ENCODE measurements at places on chromosomes 11 and 22.

- DNase-seq = no peak
Measured at GRCh38 chr11:118092907-118093571, 6.3 kb upstream of the SMIM35 start.

DNA sequence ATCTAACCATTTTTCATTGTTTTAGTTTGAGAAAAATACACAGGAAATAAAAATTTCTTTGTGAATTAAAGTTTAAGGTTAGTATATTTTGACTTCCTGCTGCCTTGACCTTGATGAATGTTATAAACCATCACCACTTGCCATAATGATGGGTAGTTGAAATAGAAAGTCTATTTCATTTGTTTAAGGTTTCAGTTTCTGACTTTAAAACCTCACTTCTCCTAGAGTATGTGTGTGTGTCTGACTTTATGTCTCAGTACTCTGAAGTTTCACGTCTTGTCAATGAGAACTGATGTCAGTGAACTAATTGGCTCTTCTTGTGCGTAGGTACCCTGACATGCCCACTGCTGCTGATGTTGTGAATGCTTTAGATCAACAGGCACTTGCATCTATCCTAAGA, 188.2 kb downstream of the METTL15 start:
- DNase-seq = no peak

DNA sequence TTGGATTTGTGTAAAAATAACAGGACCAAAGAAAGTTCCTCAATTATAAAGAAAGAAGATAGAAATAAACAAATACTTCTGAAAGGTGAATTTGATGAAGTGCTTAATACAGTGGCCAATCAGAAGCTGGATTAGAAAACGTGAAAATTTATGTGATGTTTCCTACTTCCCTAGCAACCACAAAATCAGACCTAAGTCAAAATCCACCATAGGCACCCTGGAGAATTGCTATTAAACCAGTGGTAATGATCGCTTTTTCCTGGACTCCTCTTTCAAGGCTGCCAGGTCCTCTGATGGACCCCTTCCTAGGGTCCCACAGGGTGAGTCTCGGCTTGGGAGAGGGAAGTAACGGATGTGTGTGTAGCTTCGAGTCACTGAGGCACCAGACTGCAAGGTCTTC, 9.6 kb downstream of the WT1 start:
- DNase-seq = no peak

DNA sequence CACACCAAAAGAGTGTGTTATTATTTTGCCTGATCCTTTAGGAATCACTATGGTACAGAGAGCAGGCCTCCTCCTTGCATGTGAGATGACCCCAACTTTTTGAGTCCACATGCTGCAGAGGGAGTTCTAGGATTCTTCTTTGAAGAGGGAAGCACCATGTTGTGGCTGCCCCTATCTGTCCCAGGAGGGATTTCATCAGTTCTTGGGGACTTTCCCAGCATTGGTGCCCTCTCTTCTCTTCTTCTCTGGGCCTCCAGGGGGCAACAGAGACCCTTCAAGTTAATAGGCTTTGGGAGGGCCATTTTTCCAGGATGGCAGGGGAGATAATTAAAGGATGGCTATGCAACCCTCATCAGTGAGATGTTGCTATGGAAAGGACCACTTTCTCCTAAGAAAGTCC, 3.6 kb downstream of the MMP1 start:
- DNase-seq = no peak

GRCh38 chr11:64619196-64619595, 28.2 kb downstream of the SLC22A12 start:
- no peak for DNase-seq

DNA sequence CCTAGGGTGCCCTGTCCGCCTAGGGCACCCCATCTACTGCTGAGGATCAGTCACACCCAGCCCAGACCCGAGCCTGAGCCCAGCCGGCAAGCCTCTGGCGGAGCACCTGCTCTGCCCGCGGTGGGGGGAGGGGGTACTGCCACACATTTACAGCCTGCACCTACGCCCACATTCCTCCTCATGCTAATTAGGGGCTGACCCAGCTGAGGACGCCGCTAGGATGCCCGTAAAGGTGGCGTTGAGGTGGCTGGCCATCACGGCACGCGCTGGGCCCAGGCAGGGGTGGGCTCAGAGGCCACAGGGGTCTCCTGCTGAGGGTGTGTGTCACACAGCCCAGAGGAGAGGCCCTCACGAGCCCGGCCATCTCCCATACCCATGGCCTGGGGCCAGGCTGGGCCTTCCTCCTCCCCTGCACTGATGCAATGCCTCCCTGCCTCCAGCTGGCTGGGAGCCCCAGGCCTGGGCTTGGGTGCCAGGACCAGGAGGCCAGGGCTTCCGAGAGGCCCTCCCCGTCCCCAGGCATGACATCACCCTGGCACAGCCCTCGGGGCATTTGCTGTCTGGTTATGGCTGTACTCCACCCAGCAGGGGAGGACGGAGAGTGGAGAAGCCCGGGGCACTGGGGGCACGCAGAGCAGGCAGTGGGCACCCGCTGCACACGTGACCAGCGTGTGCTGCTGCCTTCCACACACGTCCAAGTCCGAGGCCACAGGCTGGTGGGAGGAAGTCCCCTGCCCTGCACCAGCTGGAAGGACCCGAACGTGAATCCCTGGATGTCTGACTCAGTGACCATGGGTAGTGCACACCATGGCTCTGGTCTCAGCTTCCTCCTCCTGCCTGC, 12.7 kb downstream of the DUSP8 start:
- DNase-seq = peak; percentile 97

- DNase-seq = no peak
Measured at GRCh38 chr11:23263466-23263865, 403.2 kb upstream of the CCDC179 start.
